ENCODE measurements at places on chromosomes 11 and 22. TPM values are rescaled to one million over a fixed set of nuclear protein-coding genes. Genes with fewer than 3 reads are reported as not detected.

- no peak for DNase-seq
These were observed 302.7 kb downstream of the DDX10 start for GRCh38 chr11:108967571-108967970.

Gene KCNJ5
- polyA plus RNA-seq, result 2.6 TPM

DNA sequence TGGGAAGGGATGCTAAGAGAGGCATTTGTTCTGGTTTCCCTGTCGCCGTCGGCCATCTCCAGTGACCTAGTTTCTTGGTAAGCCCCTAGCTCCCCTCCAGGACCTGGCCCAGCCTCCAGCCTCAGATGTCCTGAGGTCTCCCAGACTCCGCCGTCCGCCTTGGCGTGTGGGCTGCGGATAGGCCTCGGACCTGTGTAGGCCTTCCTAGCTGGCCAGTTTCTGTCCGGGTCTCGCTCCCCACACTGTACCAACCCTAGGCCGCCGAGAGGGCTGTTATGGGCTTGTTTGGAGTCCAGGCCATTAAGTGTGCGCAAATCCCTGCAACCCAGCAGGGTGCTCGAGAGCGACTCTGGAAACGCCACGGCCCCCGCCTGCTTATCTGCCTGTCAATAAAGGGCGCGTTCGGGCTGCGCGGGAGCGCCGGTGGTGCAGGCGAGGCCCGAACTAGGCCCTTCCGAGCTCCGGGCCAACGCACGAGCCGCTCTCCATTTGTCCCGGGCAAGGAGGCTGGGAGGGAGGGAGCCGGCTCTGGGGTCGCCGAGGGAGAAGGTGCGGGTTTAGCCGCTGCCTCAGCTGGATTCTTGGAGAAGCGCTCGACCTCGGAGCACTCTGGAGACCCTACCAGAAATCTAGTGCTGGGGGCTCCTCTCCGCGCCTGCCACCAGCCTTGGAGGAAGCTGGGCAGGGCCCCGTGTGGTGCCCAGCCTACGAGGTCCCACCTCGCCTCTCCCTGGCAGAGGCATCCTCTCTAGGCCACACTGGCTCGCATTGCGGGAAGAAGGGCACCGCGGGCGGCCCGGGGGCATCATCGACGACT lies 8.7 kb upstream of the PAX6 start:
- no peak for DNase-seq

Gene PIK3IP1
- 13.9 TPM for polyA plus RNA-seq

Gene ALKBH8
- polyA plus RNA-seq, result 8.7 TPM

DNA sequence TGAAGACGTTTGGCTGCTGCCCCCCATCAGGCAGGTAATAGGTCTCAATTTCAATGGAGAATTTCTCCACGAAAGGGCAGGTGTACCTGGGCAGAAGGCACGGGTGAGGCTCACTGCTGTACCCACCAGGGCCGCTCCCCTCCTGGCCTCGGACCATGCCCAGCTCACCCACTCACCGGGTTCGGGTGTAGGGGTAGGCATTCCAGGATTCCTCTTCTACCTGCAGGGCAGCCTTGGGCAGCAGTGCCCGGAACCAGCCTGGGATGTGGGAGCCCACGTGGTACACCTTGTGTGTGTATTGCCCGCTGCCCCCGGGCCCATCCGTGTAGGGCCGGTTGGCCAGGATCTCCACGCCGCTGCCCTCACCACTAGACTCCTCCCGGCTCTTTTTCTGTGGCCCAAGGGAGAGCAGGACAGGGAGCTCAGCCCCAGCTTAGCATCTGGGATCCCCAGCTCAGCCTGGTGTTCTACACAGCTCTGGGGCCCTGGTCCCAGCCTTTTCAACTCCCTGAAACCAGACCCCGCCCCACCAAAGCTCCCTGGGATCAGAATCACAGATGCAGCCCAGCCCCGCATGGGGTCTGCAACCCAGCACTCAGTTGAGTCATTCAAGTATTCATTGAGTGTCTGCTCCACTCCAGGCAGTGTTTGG lies 2.7 kb downstream of the PITPNM1 start:
- DNase-seq, result no peak

- DNase-seq, result no peak
These were observed 865.1 kb upstream of the CNTN5 start for GRCh38 chr11:98155696-98156095.

- peak; percentile 15 for DNase-seq
These were observed 73.0 kb upstream of the VPREB1 start for GRCh38 chr22:22171357-22172218.

- DNase-seq, result no peak
These were observed 185.0 kb downstream of the NELL1 start for GRCh38 chr11:20854215-20854955.

Gene OR52N4
- polyA plus RNA-seq, result 0.04 TPM

- no peak for DNase-seq
These were observed 18.8 kb downstream of the RTN4RL2 start for GRCh38 chr11:57479021-57479663.

Gene MUC6
- 0.15 TPM for polyA plus RNA-seq

GRCh38 chr11:110077346-110077745 lies 15.8 kb upstream of the ZC3H12C start:
- peak; percentile 82 for DNase-seq

DNA sequence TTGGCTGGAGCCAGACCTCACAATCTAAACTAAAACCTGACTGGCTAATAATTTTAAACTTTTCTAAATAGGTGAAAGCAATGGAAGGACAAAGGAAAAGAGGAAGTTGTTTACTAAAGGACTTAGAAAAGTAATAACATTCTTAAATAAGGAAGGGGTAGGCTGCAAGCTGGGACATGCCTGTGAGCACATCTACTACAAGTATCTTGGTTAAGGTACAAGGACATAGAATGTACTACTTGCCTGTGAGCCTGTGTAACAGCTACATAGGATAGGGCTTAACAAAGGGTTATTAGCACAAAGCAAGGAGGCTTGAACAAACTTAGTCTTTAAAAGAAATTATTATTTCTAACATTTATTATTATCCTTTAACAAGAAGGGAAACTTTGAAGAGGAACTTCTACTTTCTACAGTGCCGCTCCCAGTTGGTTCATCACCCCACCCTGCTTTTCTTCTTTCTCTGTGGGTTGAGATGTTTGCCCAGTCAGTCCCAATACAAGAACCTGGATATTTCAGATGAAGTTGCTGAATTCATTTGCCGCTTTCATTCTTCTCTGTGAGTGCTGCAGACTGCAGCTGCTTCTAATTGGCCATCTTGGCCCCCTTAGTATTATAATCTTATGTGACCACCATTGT lies 87.5 kb downstream of the PRMT3 start:
- DNase-seq, result no peak

DNA sequence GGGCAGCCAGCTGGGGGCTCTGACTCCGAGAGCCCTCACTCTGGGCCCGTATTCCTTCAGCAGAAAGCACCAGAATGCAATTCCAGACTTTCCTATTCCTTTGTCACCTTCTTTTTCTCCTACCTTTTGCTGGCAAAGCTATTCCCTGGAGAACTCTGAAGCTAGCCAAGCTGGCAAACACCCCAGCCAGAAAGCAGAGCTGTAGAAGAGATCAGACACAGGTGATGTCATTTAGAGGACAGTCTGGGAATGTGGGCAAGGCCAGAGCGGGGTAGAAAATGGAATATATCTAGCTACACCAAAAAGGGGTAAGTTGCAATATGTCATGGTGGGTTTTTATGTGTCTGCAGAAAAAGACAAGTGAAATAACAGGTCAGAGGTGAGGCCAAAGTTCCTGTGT lies 205.1 kb downstream of the NXPE2 start:
- no peak for DNase-seq

- no peak for DNase-seq
These were observed 203.6 kb upstream of the CHORDC1 start for GRCh38 chr11:90426442-90426841.

Gene RNH1
- polyA plus RNA-seq, result 85.4 TPM

Measured in large intestine (tissue), 12 donors.